ENCODE measurements at places on chromosomes 2 and 18.

DNA sequence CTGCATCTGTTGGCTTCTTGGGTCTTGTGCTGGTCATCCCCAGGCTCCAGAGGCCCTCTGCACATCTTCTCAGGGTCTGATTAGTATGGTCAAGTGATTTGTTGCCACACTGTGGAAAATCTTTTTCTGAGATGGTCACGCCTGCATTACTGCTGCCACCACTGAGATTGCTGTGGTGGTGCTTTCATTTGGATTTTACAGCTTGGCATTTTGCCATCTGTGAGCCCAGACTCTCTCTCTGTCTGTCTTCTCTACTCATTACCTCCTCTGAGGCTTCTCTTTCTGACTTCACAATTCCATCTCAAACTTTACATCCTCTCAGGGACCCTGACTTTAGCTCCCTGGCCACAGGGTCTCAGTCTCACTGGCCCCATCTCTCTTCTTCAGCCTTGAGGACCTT is 154.6 kb downstream of the LRRTM1 start:
- no peak for DNase-seq

DNA sequence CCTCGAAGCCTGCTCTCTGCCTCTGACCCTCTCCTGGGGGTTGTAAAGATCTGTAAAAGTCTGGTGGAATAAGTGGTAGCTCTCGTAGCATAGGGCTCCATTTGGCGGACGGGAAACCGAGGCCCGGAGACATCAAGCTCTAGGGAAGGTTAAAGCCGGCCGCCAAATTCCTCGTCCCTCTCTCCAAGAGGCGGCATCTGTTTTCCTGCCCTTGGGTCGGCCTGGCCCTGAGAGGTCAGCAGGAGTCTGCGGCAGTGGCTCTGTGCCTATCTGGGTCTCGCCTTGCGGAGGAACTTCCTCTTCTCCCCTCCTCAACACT is 72.4 kb downstream of the TEX51 start:
- DNase-seq = no peak

- no peak for DNase-seq
Measured at GRCh38 chr2:1868683-1869141, 124.4 kb upstream of the PXDN start.

DNA sequence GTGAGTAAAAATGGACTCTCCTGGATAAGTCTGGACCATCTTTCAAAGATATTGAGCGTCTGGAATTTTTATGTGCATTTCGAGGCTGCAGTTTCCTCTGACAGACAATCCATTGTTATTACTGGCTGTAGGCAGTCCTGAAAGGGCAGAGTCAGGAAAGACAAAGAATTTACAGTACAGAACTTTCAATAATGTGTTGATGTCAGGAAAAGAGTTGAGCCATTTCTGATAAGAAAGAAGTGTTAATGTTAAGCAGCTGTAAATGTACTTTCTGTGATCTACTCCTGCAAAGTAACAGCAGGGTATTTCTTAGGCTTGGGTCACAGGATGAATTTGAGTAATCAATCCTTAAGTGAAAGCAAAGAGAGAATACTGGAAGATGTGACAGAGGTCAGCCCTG is 29.8 kb downstream of the TSPYL6 start:
- DNase-seq = no peak

- DNase-seq = no peak
Measured at GRCh38 chr2:140344838-140345237, 1564.6 kb upstream of the NXPH2 start.

GRCh38 chr2:70655786-70656185 is 102.2 kb upstream of the TGFA start:
- no peak for DNase-seq

GRCh38 chr2:208415255-208415654 is 8.7 kb downstream of the PTH2R start:
- DNase-seq = no peak

GRCh38 chr18:10370716-10371115 is 83.7 kb upstream of the APCDD1 start:
- DNase-seq = no peak

DNA sequence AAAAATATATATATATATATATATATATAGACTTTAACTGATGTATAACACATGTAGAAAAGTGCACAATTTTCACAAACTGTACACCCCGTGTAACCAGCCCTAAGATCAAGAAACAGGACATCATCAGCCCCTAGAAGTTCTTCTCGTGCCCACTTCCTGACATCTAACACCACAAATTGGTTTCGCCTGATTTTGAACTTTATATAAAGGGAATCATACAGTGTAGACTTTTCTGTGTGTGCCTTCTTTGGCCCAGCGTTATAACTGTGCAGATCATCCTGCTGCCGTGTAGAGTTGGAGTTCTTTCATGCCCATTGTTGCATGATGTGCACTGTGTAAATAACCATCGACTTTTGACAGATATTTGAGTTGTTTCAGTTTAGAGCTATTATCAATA is 41.0 kb downstream of the SMAD7 start:
- DNase-seq = peak; percentile 67

- DNase-seq = no peak
Measured at GRCh38 chr2:29278966-29279365, 163.8 kb downstream of the CLIP4 start.

- no peak for DNase-seq
Measured at GRCh38 chr18:39966275-39966674, 1988.8 kb upstream of the PIK3C3 start.

- DNase-seq = no peak
Measured at GRCh38 chr2:10646153-10646552, 43.6 kb downstream of the NOL10 start.

DNA sequence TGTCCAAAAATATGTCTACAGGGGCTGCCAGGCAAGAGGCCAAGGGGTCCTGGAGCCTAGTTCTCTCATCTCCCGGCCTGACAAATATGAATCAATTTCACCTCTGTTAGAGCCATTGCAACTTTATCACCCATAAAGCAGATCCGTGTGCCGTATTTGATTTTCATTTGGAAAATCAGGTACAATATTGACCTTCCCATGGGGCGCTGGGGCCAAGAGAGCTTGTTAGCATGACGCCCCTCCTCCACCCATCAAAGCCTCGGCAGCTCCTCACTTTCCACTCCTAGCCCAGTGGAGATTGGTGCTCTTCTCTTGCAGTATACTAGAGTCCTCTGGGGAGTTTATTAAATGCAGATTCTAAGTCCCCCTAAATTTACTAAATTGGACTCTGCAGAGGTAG is 96.8 kb downstream of the CAPN13 start:
- DNase-seq = no peak

- no peak for DNase-seq
Measured at GRCh38 chr18:13470516-13471197, 252.1 kb downstream of the LDLRAD4 start.

DNA sequence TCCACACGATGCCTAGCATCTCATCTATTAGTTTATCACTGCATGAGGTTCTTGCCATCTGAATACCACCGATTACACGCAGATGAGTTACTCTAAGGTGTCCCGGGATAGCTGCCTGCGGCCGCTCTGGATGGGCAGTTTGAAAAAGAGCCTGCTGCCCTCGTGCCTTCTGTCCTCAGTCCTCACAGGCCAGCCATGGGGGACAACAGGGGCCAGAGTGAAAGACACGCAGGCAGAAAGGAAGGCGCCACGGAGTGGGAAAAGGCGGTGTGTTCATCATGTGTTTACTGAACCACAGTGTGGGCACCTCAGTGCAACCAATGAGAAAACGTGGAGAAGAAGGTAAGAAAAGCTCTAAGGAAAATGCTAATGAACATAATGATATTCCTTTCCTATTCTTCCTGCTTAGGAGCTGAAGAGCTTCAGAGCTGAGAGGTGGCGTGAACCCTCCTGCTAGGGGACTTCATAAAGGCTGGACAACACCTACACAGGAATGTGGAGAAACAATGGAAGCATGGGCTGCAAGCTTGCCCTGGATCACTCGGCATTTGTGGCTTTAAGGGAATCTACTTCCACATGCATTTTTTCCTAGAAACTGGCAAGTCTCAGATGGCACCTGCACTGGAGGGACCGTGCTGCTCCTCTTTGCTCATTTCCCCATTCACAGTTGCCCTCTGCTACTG is 50.9 kb downstream of the CABYR start:
- no peak for DNase-seq

DNA sequence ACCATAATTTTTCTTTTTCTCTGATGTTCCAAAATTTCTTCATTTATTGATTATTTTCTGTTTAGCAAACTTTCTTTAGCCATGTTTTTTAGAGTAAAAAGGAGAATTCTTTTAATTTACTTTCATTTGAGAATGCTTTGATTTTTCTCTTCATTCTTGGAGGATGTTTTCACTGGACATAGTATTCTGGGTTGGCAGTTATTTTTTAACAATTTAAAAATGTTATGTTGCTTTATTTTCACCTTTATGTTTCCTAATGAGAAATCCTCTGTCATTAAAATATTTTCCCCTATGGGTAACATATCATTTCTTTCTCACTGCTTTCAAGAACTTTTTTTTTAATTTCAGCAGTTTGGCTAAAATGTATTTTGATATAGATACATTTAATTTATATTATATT is 631.4 kb upstream of the CDH2 start:
- DNase-seq = no peak

GRCh38 chr2:226609366-226609765 is 190.3 kb downstream of the IRS1 start:
- DNase-seq = no peak

DNA sequence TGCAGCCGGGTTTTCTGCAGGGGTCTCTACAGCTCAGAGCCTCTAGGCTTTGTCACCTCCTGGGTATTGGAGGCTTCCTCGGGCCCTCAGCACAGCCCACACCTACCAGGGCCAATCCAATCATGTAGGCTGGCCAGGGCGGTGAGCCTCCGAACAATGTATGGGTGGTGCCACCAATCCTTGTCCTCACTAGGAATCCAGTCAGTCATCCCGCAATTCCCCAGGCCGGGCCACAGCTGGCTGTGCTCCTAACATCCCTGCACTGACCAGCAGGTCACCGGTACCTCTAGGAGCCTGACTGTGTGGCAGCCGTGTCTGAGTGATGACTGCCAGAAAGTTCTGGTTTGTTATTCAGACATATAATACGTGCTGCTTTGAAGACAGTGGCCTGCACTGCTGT is 129.4 kb downstream of the SH3RF3 start:
- no peak for DNase-seq

- no peak for DNase-seq
Measured at GRCh38 chr2:62208758-62209114, 12.8 kb downstream of the B3GNT2 start.

DNA sequence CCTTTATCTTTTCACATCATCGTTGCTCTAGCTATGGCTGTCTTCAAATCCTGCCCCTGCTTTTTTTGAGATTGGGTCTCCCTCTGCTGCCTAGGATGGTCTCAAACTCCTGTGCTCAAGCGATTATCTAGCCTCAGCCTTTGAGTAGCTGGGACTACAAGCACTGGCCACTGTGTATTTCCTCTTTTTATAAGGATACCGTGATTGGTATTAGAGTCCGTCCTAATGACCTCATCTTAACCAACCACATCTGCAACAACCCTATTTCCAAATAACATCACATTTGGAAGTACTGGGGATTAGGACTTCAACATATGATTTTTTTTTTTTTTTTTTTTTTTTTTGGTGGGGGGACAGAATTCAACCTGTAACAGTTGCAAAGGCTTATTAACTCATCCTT is 9.1 kb downstream of the RESP18 start:
- no peak for DNase-seq

- peak; percentile 31 for DNase-seq
Measured at GRCh38 chr2:155377266-155377680, 678.8 kb downstream of the KCNJ3 start.

DNA sequence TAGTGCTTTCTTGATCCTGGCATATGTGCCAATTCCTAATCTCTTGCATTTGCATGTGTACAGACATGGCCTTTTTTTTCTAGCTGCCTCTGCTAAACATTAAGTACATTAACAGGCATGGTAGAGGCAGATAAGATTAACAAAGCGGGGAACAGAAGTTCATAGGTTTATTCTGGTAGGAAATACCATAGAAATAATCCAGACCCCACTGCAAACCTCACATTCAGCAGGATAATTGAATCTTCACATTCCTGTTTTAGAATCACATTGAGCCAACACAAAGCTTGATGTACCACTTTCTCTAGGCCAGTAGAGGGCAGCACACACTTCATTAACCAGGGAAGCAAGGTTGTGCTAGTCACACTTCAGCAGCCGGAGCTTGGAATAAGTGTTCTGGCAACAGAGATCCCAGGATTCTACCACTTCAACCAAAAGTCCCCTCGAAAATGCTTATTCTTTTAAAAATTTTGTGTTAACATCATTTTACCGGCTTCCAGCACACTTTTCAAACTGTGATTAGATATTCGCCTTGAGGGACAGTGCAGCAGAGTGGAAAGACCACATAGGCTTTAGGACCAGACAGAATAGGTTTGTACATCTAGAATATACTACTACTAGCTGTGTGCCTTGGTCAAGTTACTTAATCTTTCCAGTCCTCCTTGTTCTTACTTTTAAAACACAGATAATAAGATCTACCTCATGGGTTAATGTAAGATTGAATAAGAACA is 420.2 kb upstream of the CHST9 start:
- no peak for DNase-seq

GRCh38 chr18:61755555-61755954 is 137.3 kb downstream of the RNF152 start:
- no peak for DNase-seq

- DNase-seq = no peak
Measured at GRCh38 chr2:58484629-58485028, 243.5 kb upstream of the FANCL start.

- no peak for DNase-seq
Measured at GRCh38 chr2:112665113-112665780, 19.5 kb downstream of the SLC20A1 start.

DNA sequence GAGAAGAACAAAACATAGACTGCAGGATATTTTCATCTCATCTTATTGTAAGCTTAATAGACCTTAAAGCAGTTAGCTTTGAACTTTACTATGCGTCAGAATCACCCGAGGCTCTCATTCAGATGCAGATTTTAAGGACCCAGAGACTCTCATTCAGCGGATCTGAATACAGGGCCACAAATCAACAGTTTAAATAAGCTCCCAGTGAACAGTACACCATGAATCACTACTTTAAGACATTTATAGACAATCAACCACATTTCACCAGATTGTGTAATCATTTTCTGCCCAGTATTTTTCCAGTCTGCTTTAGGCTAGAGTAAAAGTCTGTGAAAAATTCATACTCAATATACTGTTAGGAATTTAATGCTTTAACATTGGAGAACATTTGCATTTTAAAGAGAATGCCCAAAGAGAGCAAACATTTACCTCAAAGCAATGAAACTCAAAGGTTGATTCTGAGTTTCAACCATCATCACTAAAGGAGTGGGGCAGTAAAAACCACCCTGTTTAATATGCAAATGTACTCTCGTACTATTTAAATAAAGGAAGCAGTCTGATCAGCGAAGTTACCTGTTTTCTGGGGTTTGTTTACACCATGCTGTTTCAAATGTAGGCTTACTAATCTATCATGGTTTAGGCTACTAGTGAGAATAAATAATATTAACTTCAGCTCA is 11.0 kb upstream of the ALPK2 start:
- no peak for DNase-seq

DNA sequence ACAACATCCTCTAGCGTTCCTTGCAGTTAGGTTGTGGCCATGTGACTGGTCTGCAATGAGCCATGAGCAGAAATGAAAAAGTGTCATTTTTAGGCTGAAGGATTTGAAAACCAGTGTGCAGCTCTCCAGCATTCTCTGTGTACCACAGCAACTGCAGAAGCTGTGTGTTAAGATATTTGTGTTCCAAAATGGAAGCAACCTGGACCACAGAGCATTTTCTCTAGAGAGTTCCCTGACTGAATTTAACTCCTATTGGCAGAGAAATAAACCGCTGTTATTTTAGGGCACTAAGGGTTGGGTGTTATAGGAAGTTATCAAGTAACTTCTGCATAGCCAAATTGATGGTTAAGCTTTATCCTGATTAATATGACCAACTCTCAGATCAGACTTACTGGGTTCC is 257.2 kb upstream of the THUMPD2 start:
- no peak for DNase-seq

Measured in T-helper 2 cell (primary cell).